ENCODE measurements at places on chromosomes 6 and 20.

DNA sequence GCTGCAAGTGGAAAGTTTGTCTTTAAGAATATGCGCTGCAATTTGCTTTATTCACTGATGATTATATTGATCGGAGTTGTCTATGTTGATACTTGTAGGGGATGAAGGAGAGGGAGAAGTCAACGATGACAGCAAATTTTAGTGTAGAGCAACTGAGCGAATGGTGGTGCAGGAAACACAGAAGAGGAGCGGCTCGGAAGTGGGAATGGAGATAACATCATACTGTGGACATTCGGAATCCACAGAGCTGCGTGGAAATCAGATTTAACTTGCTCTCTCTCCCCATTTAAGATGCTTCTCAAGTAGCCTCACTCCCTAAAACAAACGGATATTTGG lies 722 bp upstream of the TMEM14B start:
- DNase-seq, result no peak

GRCh38 chr20:42556575-42556974 lies 633.1 kb downstream of the PTPRT start:
- no peak for DNase-seq

- no peak for DNase-seq
These were observed 2.7 kb upstream of the DTD1 start for GRCh38 chr20:18585134-18585533.

DNA sequence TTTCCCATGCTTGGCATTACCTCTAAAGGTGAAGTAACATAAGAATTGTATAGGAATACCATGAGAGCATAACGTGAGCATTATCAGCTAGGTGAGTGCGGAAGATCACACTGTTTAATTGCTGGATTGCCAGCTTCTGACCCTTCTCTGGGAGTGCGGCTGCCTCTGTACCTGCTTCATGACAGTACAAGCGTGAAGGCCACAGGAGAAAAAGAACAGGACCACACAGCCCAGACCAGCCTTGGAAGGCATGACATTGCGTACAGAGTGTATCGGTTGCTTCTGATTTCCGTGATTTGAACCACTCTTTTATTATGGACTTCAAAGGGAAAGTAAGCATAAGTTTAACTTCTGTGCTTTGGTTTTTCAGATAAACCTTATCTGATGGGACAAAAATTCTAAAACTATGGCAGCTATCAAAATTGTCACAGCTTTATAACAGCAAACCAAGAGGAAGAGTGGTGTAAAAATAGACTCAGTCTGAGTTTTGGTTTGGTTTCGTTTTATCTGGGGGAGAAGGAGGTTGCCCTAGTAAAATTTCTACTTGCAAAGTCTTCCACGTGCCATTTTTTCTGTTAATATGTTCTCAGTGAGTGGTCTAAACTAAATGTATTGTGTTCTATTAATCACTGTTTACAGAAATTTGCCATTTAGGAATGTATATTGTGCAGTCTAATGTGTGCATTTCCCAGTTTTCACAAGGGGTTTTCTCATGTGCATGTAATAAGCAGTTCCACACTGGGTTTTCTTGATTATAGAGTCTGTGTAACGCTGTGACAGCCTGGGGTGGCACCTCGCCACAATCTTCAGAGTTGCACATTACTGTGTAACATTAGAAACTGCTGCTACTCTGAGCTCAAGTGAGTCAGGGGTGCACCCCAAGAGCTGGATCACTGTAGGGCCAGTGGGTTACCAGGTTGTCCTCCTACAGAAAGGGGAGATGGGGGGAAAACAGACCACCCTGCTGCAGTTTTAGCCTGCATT lies 97.3 kb downstream of the RPP40 start:
- DNase-seq, result no peak

GRCh38 chr6:95685822-95686221 lies 108.5 kb downstream of the MANEA start:
- DNase-seq, result no peak

DNA sequence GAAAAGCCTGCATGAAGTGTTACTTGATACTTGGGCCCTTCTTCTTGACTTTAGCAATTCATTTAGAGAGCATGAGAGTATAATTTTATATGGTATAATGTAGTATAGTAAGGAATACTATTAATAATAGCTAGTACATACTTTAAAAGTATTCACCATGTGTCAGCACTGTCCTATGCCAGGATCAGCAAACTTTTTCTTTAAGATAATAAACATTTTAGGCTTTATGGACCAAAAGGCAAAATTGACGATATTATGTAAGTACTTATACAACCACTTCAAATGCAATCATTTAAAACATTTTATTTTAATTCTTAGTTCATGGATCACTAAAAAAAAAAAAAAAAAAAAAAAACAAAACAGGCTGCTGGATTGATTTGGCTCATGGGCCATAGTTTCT lies 163.9 kb downstream of the IBTK start:
- DNase-seq, result no peak

- no peak for DNase-seq
These were observed 40.5 kb upstream of the PLCB4 start for GRCh38 chr20:9028419-9028818.

DNA sequence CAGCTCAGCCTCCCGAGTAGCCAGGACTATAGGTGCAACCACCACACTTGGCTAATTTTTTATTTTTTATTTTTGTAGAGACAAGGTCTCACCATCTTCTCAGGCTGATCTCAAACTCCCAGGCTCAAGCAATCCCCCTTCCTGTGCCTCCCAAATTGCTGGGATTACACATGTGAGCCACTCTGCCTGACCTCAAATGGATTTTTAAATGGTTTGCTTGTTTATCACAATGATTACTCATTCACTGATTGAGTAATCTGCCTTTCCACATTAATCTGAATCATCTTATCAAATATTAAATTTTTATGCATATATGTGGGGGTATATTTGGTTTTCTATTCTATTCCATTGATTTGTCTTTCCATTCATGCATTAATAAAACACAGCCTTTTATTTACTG lies 9.4 kb upstream of the KHDC1L start:
- DNase-seq, result no peak

- DNase-seq, result no peak
These were observed 1361.8 kb upstream of the CITED2 start for GRCh38 chr6:140736231-140736630.

GRCh38 chr6:151148111-151148510 lies 91.7 kb upstream of the AKAP12 start:
- no peak for DNase-seq

- DNase-seq, result no peak
These were observed 9.8 kb downstream of the PGM3 start for GRCh38 chr6:83183082-83183828.

DNA sequence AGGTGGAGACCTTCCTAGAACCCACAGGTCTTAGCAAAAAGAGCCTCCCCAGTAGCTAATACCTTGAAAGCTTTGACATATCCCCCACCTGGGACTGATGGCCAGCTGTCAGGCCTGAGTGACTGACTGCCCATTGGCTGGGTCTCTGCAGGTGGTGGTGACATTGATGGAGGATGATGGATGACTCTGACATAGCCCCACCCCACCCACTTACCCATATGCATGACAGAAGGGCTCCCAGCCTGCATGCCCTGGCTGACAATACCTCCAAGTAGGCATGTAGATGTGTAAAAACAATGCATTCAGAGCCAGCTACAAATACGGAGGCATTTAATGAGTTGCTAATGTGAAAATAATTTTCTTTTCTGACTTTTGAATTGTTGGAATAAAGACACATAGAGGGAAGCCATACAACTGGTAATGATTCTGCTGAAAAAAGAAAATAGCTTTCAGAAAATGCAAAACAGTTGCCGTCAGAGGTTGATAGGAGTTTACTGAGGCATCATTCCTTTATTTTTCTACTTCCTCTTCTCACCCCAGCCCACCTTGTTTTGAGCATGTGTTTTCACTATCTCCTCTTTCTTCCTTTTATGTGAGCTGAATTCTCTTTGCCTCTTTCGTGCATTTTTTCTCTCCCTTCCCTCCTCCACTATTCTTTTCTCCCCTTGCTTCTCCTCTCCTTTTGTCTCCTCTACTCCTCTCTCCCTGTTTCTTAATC lies 70.6 kb downstream of the OLIG3 start:
- no peak for DNase-seq

DNA sequence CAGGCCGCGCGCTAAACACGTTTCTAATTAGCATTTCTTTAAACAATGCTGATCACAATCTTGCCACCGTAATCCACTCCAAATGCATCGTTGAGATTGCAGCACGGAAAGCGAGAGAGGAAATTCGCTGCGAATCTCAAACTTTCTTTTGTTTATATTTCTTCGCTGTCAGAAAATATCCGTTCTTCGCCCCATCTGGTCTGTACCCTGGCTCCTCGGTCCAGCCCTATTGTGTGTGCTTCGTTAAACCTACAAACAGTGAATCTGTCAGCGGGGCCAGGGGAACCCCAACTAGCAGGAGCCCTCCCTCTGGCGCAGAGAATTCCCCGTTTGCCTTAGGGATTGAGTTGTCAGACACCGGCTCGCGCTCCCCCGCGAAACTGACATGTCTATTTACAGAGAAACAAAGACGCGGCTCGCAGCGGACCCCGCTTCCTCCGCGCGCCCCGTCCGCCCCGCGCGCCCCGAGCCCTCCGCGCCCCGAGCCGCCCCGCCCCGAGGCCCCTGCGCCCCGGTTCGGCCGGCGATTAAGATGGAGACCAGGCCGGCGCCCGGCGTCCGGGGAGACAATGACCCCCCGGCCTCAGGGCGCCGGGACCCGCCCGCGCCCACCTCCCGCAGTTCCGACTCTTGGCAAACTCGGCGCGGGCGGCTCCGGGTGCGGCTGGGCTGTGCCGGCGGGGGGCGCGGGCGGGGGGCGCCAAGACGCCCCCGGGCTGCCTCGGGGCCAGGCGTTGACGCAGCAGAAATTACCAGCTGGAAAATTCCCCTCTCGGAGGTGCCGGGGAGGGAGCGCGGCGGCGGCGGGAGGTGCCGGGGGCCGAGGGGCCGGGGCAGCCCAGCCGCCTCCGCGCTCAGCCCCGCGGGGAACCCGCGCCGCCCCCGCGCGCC lies 874 bp downstream of the ZBTB46 start:
- DNase-seq, result no peak

DNA sequence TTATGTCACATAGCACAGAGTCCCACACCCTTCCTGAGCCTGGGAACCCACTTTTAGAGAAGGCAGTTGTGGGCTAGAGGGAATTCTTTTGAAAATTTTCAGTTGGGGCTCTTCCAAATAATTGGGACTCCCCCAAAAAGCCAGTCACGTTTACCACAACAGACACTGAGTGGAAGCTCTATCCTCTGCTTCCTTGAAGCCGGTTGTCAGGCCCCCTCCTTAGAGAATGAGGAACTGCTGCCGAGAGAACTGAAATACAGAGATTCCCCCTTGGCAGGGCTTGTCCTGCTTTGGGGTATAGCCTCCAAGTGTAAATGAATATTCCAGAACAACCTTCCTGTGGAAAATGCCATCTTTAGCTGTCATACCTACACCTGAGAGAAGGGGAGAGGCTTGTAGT lies 2.7 kb upstream of the JAG1 start:
- DNase-seq, result no peak

DNA sequence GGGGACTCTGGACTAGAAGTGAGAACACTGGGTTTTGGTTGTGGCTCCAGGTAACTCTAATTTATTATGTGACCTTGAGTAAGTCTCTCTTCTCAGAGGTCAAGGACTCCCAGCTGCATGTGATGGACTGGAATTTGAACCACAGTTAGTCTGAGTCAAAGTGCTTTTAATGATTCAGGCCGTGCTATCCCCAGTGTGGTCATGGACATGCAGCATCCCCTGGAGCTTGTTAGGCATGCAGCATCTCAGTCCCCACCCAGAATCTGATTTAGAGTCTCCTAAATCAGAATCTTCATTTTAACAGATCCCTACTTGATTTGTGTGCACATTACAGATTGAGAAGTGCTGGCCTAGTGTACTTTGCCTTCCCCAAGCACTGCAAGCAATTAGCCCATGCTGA lies 74.2 kb downstream of the TOX2 start:
- DNase-seq, result no peak

DNA sequence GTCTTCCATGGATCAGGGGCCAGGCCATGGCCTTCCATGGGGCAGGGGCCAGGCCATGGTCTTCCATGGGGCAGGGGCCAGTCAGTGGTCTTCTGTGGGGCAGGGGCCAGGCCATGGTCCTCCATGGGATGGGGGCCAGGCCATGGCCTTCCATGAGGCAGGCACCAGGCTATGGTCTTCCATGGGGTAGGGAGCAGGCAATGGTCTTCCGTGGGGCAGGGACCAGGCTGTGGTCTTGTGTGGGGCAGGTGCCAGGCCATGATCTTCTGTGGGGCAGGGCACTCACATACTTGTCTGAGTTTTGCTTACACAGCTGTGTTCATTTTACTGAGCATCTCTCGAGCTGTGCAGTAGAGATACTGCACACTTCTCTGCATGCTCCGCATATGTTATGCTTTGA lies 57.3 kb upstream of the THBS2 start:
- DNase-seq, result no peak

DNA sequence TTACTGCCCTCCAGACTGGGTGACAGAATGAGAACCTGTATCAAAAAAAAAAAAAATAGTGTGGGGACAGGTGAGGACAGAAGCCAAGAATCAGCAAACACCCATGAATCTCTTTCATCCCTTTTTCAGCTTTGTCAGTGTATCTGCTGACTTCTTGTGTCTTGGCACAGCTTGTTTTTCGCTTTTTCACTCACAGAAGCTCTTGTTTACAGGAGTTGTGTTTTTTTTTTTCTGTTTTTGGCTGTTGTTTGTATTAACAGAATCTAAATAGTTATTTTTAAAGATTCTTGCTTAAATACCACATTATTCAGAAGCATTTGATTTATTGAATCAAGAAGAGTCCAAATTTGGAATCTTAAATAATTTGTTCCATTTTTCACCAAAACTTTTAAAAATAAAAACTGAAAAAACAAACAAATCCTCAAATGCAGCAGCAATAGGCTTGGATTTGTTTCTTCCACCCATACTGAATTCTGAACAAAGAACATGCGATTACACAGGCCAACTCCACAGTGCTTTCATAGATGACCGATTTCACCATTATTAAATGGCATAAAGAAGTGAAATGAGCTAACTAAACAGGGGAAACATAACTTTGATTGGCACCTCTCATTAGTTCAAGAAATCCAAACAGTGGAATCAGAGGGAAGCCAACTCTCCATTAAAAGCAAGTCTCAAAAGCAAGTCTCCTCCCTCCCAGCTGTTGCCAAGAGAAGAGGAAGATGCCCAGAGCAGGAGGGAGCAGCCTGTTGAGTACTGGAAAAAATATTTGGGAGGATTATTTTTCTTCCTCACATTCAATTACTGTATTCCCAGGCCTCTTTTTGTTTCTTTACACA lies 27.2 kb upstream of the GPR63 start:
- DNase-seq, result no peak
